Umbilical cord (tissue), 2 donors: ENCODE measurements at places on chromosomes 12 and 14. TPM values are rescaled to one million over a fixed set of nuclear protein-coding genes. Genes with fewer than 3 reads are reported as not detected.

GRCh38 chr14:102272392-102272791 lies 32.6 kb downstream of the MOK start:
- DNase-seq, result no peak

- DNase-seq, result peak; percentile 31
Observed at GRCh38 chr14:87387806-87388205, 605.2 kb downstream of the GALC start.

DNA sequence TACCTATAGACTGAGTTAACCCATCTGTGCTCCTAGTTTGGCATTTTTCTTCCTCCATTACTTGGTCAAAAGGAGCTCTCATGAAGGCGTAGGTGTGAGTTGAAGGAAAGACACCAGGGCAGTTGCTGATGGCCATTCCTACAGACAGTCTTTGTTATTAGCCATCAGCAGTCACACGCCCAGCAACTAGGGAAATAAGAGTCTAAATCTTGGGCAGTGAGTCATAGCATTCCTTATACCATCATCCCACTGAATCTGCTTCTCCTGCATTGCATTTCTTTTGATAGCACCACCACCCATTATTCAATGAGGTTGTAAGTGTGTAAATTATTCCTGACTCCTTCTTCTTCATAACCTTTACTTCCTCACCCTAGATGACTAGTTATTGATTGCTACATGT lies 150.9 kb upstream of the IGF1 start:
- peak; percentile 65 for DNase-seq

DNA sequence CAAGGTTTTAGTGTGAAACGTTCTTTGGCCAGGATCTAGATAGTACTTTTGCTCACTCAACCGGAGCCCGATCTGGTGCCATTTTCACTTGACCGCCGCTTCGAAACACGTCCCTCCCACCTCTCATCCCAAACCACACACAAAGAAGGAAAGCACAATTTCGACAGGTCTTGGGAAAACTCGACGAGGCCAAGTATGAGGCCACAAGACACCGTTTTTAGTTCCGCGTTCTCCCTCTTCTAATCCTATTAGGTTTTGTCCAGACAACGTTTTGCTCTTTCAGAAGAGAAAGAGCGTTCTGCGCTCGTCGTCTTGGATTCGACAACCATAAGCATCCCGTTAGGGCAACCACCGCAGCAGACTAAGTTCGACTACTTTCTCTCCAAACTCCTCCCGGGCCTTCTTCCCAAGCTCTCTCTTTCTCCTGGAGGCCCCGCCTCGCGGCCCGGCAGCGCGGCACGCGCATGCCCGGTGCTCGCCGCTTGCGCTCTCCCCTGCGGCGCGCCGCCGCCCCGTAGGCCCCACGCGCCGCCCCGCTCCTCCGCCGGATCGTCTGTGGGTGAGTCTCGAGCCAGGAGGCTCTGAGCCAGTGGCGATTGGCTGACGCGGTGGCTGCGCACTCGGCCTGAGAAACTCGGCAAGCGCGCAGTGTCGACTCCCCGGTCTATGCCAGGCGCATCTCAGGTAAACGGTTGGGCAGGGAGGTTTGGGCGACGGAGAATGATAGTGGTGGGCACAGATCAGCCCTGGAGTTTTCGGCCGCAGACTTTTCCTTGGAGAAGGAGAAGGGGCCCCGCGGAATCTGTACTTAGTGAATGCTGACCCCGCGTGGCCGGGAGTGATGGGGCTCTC lies at the start of gene MIPOL1:
Gene MIPOL1, plus strand, starts transcription at position 517 of the 852 bp plus-strand sequence. CDS start 49,952 bp downstream, outside the sequence.
- DNase-seq, result peak; percentile 92

DNA sequence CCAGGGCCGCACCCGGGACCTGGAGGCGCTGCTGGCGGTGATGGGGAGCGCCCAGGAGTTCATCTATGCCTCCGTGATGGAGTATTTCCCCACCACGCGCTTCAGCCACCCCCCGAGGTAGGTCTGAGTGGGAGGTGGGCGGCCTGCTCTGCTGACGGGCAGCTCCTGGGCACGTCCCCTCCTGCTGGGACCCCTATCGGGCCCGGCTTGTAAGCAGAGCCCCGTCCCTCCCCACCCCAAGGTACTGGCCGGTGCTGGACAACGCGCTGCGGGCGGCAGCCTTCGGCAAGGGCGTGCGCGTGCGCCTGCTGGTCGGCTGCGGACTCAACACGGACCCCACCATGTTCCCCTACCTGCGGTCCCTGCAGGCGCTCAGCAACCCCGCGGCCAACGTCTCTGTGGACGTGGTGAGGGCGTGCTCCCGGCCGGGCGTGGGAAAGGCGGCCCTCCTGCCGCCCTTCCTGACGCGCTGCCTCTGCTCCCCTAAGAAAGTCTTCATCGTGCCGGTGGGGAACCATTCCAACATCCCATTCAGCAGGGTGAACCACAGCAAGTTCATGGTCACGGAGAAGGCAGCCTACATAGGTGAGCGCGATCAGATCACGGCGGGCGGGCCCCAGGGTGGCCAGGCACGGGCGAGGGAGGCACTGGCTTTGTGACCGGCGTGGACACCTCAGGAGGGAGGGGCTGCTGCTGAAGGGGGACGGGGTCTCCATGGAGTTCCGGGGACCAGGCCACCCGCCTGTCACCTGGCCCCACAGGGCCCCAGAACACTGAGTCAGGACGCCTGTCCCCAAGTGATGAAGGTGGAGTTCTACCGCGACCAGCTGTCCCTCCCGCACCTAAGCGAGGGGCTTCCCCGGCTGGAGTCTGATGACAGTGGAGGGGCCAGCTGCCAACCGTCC lies 7.3 kb downstream of the PLD4 start:
- DNase-seq, result no peak

DNA sequence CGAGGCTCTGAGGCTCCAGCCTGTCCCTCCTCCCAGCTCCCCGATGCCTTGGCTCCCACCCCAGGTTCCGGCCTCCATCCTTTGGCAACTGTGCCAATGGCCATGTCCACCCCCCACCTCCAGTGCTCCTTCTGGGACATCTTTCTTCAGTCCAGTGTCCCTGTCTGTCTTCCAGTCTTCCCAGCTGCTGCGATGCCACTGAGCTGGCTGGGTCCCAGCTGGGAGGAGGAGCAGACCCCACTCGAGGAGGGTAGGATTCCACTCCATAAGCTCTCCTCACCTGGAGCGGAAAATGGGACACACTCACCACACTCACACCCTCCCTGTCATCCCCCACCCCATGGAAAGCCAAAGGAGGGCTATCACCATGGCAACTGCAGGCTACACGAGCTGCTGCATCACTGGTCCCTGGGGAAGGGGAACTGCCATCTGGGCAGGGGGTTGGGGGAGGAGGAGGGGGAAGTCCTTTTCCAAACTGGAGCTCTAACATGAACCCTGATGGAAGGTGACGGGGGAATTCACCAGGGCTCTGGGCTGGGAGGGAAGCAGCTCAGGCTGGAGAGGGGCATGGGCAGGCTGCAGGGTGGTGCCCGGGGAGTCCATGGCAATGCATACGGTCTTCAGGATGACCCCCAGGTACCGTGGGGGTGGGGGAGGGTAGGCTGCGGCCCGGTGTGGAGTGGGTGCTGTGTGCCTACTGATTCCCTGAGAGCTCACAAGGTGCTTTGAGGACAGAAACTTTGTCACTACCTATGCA lies 94.3 kb downstream of the LRRC74A start:
- DNase-seq, result no peak

GRCh38 chr14:23540141-23540469 lies 11.5 kb downstream of the ZFHX2 start:
- no peak for DNase-seq

- DNase-seq, result no peak
Observed at GRCh38 chr12:40573024-40573423, 119.2 kb upstream of the CNTN1 start.

GRCh38 chr14:33287189-33287588 lies 348.5 kb downstream of the NPAS3 start:
- no peak for DNase-seq

DNA sequence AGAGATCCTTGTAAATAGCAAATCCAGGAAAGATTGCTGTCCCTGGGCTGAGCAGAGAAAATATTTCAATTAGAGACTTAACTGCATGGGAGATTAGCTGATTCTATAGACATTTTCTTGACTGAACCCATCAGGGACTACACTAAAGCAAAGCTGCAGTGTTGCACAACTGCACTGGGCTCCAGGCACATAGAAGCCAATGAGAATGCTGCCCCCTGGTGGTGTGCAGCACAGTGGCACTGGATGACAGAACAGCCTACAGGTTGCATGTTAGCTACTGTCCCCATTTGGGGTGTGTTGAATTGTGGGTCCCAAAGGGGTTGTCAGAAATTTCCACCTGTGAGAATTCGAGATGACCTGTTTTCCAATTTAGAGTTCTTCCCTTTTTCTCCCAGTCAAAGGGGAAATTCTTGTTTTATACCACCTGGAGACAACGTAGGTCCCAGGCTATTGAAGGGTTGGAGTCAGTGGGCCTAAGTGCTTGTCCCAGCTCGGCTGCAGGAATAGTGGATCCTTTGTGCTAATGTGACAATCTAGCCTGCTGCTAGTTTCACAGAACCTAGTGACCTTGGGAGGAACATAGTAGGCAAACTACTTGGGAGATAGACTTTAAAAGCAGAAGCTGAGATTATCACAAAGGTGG lies 114.7 kb downstream of the SLC8A3 start:
- DNase-seq, result peak; percentile 28

The SLC6A15 gene
- 13.7 TPM for total RNA-seq

The HOXC5 gene
- 1.2 TPM for total RNA-seq

- DNase-seq, result peak; percentile 11
Observed at GRCh38 chr12:108478611-108479206, 36.4 kb upstream of the FICD start.

- DNase-seq, result no peak
Observed at GRCh38 chr12:60094436-60094835, 498.6 kb downstream of the SLC16A7 start.

The TAMALIN gene
- 2.6 TPM for total RNA-seq

DNA sequence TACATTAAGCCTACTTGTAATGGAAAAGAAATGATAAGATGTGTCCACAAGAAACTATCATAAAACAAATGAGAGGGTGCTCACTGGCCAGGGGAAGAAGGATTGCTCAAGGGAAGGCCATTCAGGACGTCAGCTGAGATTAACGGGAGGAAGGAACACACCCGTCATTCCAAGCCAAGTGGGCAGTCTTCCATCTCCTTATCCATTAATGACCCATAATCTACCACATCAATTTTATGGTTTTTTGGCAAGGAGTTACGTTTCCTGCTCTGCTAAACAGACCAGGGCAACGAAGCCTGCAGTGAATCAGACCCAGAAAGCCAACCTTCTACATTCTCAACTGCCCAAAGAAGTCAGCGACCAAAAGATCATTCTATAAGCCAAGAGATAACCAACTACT lies 25.1 kb downstream of the PRKAB1 start:
- DNase-seq, result peak; percentile 98

GRCh38 chr14:62743560-62743959 lies 301.7 kb downstream of the KCNH5 start:
- DNase-seq, result no peak
